ENCODE measurements at places on chromosomes 2 and 18.

GRCh38 chr18:78010363-78010762 lies 760.7 kb downstream of the GALR1 start:
- DNase-seq = no peak

GRCh38 chr2:10385933-10386773 lies 62.0 kb downstream of the ODC1 start:
- DNase-seq = no peak

- DNase-seq = no peak
These were observed 254.2 kb downstream of the GALNT13 start for GRCh38 chr2:154125891-154126290.

DNA sequence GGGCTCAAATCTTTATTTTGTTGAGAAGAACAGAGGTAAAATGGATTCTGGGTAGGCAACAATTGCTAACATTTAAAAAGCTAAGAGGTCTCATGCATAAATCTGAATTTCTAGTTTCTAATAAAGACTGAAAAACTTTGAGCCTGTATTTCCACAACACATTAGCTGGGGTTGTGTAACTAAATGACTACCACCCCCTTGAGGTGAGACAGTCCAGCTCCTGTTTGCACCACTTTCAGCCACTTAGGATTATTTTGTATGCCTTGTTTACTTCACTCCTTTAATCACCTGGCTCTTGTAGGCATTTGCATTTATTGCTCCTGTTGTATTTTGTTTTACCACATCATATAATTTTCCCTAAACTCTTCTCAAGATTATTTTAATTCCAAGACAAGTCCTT lies 376.6 kb downstream of the PTH2R start:
- DNase-seq = no peak

GRCh38 chr2:57343391-57344006 lies 703.1 kb upstream of the VRK2 start:
- DNase-seq = no peak

DNA sequence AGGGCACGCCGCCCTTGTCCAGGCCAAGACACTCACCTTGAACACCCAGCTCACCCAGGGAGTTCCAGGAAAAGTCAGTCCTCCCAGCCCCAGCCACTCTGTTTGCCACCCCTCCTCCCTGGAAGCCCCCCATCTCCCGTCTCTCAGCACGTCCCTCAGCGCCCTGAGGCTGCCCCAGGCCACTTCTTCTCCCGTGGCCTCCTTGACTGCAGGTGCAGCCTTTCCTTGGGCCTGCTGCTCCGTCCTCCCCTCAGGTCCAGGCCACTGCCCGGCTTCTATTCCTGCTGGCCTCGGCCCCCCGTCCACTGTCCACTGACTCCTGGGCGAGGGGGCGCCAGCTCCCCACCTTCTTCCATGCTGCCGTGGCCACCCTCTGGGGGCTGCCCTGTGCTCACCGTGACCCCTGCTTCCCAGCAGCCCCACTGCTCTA lies 239.1 kb downstream of the HDAC4 start:
- no peak for DNase-seq

- DNase-seq = no peak
These were observed 2.9 kb downstream of the CAD start for GRCh38 chr2:27220091-27220490.

DNA sequence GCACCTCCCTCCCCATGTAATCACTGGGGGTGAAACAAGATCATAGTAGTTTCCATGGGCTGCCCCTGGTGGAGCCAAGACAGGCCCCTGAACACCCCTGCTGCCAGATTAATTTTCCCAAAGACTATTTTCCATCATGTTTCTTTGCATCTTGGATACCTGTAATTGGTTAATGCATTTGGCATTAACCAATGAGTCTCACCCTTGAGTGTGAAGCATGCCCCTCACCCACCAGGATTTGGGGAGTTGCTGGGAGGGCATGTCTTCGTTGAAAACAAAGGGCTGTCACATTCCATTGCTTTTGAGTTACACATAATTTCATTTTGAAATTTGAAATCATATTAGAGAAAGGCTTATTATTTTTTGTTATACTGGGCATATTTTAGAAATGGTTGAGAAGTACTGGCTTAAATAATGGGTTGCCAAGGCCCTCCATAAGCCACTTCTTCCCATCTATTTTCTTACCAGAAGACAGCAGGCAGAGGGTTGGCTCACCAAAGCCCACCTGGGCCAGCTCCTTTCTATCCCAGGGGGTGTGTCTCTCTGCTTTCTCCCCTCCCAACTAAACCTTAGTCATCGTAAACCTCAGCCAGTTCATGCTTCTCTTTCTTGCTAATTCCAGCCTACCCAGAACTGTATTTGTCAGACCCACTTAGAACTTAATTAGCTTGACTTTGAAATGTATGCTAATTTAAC lies 51.8 kb downstream of the ATIC start:
- DNase-seq = no peak

DNA sequence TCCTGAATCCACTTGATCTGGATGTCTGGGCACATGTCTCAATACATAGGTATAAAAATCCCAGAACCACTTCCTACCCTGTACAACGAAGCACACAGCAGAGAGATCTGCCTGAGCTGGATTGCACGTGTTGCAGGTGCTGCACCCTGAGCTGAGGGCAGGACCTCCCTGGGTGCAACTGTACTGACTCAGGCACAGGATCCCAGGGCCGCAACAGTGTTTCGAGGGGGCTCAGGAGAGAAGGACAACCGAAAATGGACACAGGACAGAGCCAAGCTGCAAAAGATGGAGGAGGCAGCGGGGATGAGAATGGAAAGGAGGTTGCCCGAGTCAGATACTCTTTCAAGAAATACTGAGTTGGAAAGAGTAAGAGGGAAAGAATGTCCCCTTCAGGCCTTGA lies 354.1 kb downstream of the EIPR1 start:
- no peak for DNase-seq

- DNase-seq = no peak
These were observed 210.3 kb downstream of the CDH20 start for GRCh38 chr18:61543518-61543917.

All from G401 (cell line).